ENCODE measurements at places on chromosomes 12 and 14. TPM values are rescaled to one million over a fixed set of nuclear protein-coding genes. Genes with fewer than 3 reads are reported as not detected.

GRCh38 chr12:52558781-52559445, 6.0 kb upstream of the KRT71 start:
- no peak overlapping the region for H3K4me3 ChIP-seq
- H3K27ac ChIP-seq, result no peak overlapping the region
- no peaks in the 10 kb centered on the region for H3K4me1 ChIP-seq
- H3K36me3 ChIP-seq, result no peaks in the 10 kb centered on the region
- DNase-seq, result no peak
- peaks cover 18% of the 10 kb centered on the region for H3K27me3 ChIP-seq

DNA sequence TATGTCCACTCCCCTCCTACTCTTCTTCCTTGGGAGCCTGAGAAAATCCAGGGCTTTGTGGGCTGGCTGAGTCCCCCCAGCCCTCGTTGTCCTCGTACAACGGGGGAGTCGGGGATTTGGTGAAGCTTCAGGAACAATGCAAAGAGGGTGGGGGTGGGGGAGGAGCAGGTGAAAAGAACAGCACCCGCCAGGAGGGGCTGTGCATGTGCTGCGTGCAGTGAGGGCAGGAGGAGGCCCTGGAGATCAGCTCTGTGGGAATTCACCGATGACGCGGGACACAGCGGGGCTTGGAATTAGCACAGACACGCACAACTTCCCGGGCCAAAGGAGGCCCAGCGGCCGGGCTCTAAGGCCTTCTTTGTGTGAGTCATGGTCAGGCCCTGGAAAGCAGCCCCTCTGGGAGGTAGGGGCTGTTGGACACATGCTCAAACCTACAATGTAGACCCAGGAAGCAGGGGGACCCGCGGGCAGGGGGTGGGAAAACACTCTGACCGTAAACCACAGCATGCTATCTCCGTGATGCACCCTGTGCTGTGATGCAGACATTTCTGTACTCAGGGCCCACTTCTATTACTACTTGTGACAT, 32.8 kb downstream of the RBM19 start:
- no peaks in the 10 kb centered on the region for H3K36me3 ChIP-seq
- DNase-seq, result no peak
- no peak overlapping the region for H3K4me3 ChIP-seq
- no peaks in the 10 kb centered on the region for H3K27me3 ChIP-seq

- no peak overlapping the region for H3K4me3 ChIP-seq
- no peak for DNase-seq
- no peaks in the 10 kb centered on the region for H3K4me1 ChIP-seq
- no peaks in the 10 kb centered on the region for H3K27me3 ChIP-seq
- H3K27ac ChIP-seq, result no peak overlapping the region
Observed at GRCh38 chr12:90234472-90234871, 525.8 kb upstream of the ATP2B1 start.

GRCh38 chr12:77120156-77121085, 55.1 kb upstream of the E2F7 start:
- no peaks in the 10 kb centered on the region for H3K27me3 ChIP-seq
- no peak overlapping the region for H3K4me3 ChIP-seq
- H3K36me3 ChIP-seq, result no peaks in the 10 kb centered on the region
- H3K27ac ChIP-seq, result no peak overlapping the region

- H3K36me3 ChIP-seq, result peaks cover 5% of the 10 kb centered on the region
- no peak for DNase-seq
- H3K27ac ChIP-seq, result peak overlapping the region; percentile 84
- peaks cover 26% of the 10 kb centered on the region for H3K4me1 ChIP-seq
- H3K27me3 ChIP-seq, result no peaks in the 10 kb centered on the region
Observed at GRCh38 chr14:99481745-99482099, 513 bp downstream of the CCNK start.

DNA sequence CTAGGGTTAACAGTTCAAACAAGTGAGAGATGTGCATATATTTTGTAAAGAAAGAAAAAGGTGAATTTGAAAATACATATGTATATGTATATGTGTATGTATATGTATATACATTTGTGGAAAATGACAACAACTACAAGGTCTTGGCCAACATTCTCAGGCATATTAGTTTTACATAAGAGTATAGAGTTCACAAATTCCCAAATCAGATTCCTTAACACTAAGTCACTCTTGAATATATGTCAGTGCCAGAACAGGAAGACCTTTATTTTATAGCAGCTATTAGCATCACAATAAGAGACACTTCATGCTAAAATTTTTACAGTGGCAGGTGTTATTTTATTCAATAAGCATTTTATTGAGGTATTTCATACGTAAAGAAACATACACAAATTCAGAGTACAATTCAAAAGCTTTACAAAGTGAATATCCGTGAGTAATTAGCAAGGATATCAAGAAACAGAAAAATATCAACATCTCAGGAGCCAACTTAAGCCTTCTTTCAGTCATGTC, 179.7 kb downstream of the SLC6A15 start:
- no peak for DNase-seq
- no peak overlapping the region for H3K27ac ChIP-seq
- no peaks in the 10 kb centered on the region for H3K27me3 ChIP-seq
- H3K4me1 ChIP-seq, result no peaks in the 10 kb centered on the region
- no peak overlapping the region for H3K4me3 ChIP-seq
- H3K36me3 ChIP-seq, result no peaks in the 10 kb centered on the region

- H3K27ac ChIP-seq, result no peak overlapping the region
- no peak overlapping the region for H3K4me3 ChIP-seq
- H3K36me3 ChIP-seq, result no peaks in the 10 kb centered on the region
- no peaks in the 10 kb centered on the region for H3K4me1 ChIP-seq
- DNase-seq, result no peak
Observed at GRCh38 chr12:17342381-17342961, 736.5 kb upstream of the LMO3 start.

Gene RNASE7
- not detected for total RNA-seq

Gene TBC1D30
- 8.9 TPM for total RNA-seq

Gene RPGRIP1
- 0.28 TPM for total RNA-seq
